ENCODE measurements at places on chromosomes 5 and 9.

DNA sequence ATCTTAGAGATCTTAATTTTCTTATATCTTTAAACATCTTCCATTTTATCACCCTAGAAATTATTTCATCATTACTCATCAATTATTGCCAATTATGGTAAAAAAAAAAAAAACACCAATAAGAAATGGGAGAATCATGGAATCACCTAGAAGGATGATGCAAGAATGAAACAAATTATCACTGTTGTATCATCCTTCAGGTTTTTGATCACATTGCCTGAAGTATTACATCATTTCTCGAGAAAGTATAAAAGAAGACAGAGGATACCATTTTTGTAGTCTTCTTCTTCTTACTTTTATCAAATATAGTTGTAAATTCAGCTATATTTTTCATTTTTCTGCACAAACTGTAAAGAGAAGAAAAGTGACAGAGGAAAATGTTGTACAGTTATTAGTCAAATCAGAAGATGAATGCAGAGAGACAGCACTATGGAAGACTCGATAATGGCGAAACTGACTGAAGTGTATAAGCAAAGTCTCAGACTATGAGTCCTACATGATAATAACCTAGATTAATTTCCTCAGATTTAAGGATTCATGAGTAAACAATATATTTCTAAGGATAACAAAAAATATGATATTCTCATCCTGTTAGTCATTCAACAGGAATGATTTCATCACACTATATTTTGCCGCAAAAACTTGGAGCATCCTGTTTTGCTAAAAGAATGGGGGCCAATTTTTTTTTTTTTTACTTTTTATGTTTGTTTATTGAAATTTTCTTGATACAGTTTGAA lies 5.9 kb upstream of the STC2 start:
- no peak for DNase-seq

GRCh38 chr9:89171693-89172092 lies 6.9 kb downstream of the SHC3 start:
- DNase-seq, result no peak

DNA sequence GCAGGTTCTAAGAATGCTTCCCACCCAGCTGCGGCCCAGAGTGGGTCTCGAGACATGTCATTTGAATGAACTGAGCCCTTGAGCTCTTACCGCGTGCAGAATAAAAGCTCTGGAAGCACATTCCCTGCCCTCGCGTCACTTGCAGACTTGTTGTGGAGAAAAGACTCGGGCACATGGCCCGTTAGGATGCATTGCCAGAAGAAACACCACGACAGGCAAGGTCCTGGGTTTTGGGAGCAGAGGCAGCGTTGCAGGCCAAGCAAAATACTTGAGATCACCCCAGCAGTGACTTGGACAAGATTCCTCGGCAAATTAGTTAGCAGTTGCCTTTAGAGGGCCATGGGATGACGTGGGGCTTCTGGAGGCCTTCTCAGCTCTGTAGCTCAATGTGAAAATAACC lies 170.8 kb upstream of the MSX2 start:
- no peak for DNase-seq

DNA sequence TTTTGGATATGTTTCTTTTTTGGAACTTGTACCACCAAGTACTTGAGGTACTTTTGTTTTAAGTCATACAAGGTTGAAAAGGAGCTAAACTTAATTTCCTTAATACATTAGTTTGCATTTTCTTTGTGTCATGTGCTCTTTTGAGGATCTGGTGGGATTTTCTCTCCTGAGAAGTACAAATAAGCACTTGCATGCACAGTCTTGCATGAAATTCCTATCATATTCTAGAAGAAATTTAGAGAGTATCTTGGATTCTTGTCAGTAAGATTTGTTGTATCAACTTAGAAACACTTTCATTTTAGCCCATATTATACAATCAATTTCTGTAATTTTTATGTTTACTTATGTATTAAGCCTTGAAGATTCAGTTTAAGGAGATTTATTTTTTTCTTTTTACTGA lies 64.9 kb downstream of the CCNH start:
- no peak for DNase-seq

DNA sequence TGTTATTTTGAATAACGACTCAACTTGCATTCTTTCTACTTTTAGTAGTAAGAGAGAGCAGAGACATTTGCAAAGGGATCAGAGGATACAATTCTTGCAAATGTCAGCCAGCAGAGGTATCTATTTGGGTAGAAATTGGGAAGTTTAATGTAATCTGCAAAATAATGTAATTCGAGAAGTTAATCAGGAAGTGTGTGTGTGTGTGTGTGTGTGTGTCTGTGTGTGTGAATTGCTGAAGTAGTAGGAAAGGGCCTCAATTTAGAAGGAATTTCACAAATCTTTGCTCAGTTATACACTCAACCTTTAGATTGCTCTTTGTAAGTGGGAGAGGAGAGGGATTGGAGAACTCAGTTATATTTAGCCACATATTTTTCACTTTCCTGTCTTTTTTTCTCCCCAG lies 11.0 kb upstream of the IFNA1 start:
- no peak for DNase-seq

DNA sequence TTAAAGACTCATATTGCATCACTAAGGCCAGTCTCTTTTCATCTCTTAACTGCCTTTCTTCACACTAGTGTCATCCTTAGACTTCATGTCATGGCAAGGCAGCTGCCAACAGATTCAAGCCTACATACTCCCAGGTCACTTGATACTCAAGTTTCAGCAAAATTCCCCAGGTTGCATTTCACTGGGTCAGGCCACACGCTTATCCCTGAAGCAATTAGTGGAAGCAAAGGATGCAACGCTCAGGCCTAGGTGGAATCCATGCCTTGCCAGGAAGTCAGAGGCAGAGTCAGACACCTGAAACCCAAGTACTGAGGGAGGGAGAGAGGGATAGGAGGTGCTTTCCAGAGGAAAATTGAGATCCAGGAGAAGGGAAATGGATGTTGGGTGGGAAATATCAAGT lies 28.9 kb downstream of the YIPF5 start:
- no peak for DNase-seq

DNA sequence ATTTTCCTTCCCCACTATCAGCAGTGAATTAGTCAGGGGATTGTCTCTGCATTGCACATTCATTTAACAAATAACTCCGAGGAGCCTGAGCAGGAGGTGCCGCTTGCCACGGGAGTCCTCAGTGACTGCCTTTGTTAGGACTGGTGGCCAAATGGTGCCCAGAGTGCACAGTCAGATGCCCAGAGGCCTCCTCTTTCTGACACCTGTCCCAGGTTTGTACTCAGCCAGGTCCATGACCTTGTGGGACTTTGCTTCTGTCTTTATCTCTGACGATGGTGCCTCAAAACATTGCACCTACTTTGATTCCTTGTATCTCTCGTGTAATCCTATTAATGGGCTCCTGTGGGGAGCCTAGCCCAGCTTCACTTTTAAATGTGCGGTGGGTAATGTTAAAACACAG lies 4.3 kb downstream of the SRD5A1 start:
- DNase-seq, result no peak
